ENCODE measurements at places on chromosomes 7 and 10.
A peak's percentile ranks its signal among the peaks of the same experiment; 100 is the strongest.

DNA sequence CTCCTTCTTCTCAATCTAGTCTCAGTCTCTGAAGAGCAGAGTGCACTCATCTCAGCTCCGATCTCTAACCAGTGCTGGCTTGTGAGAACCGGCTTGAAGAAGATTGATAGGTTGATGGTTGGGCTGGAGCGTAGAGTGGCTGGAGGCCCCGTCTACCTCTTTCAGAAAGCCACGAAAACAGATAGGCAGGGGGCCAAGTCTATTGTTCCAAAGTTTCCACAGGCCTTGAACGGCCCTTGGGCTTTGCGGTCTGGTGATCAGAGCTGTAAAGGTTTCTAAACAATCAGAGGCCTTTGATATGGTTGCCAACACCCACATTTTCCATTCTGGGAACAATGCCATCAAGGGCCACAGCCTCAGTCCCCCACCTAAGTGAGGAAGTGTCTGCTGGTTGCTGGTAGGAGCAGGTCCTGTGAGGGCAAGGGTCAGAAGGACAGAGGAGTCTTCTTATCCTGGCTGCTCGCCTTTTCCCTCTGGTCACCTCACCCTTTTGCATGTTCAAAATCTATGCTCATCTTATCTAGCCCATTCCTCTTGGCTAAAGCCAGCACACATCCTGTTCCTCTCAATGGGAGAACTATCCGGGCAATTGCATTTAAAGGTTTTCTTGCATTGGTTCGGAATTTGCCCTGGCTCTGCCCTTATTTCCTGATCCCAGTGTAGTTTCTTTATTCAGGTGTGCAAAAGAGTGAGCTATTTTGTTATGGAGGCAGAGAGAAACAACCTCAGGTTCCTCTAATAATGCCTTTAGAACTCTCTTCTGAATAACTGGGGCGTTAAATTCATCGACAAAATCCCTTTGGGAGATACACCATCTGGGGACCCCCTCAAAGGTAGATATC is 70.3 kb upstream of the KMT2E start:
- DNase-seq = peak; percentile 17

GRCh38 chr10:126177417-126178030 is 210.8 kb downstream of the ADAM12 start:
- no peak for DNase-seq

- no peak for DNase-seq
Observed at GRCh38 chr10:51619365-51619764, 80.0 kb downstream of the CSTF2T start.

DNA sequence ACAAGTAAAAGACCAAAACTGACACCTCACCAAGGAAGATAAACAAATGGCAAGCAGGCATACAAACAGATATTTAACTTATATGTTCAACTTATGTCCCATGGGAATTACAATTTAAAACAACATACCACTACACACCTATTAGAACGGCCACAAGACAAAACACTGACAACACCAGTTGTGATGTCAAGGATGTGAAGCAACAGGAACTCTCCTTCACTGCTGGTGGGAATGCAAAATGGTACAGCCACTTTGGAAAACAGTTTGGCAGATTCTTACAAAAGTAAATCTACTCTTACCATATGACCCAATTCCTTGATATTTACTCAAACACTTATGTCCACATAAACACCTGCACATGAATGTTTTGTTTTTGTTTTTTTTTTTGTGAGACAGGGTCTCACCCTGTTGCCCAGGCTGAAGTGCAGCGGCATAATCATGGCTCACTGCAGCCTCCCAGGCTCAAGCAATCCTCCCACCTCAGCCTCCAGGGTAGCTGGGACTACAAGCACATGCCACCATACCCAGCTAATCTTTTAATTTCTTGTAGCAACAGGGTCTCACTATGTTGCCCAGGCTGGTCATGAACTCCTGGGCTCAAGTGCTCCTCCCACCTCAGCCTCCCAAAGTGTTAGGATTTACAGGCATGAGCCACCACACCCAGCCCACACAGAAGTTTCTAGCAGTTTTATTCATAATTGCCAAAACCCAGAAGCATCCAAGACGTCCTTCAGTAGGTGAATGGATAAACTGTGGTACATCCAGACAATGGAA is 27.3 kb downstream of the HERC4 start:
- DNase-seq = no peak

DNA sequence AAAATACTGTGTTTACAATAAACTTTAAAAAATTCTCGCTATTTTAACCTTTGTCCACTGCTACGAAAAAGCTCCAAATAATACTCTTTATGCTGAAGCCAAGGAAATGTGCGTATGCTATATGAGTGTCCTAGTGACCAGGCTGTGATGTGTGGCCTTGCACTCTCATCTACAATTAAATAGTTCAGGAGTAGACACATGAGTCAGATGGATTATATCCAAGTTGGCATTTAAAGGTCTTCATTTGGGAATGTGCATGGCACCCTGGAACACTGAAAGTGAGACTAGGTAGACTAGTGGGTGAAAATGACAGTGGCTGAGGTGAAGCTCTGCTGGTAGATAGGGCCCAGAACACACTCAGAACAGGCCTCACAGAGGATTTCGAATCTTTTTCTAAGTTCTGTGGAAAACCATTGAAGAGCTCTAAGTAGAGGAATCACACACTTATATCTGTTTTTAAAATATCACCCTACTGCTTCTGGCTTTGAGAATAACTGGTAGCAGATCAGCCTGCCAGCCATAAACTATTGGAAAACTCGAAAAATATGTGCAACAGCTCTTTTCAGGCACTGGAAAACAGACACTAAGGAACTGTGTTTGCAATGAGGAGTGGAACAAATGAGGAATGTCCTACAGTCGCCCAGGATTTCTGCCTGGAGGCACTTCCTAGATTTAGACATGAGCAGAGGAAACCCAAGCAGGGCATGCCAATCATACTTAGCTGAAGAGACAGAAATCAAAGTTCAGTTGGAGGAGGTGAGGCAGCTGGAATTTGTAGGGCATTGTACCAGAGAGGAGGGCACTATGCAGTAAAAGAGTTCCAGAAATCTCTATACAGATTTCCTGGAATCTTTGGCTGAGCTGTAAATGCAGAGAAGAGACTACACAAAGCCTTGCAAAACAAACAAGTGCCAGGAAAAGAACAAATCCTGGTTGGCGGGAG is 603.8 kb upstream of the LRRTM3 start:
- DNase-seq = no peak

DNA sequence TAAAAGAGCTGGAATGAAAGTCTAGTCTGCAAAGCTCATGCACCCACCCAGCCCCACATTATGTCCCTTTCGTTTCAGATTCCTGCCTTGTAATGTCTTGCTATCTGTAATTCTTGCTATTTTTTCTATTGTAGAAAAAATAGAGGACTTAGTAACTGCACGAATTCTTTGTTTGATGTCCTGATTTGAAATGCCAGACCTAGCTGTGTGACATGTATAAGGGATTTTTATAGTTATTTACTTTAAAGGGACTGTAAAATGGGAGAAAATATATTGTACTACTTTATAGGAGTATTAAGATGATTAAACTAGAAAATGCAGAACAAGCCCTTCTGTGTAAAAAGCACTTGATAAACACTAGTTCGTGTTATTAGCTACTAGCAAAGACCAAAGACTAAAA is 32.4 kb downstream of the TARP start:
- no peak for DNase-seq

DNA sequence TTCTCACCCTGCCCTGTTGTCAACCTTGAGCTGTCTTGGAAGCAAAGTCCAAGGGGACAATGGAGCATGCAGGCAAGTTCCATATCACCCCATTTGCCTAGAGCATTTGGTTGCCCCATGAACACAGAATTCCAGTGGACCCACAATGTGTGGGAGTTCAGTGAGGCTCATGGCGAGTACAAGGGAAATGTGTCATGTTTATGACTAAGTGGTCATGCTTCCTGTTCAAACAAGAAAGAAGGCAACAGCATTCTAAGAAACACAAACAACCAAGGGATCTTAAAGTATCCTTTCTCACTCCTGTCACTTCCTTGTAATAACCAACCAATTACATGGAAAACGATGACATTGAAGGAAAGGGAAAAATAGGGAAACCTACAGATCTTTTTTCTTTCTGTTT is 513.0 kb downstream of the INHBA start:
- no peak for DNase-seq

DNA sequence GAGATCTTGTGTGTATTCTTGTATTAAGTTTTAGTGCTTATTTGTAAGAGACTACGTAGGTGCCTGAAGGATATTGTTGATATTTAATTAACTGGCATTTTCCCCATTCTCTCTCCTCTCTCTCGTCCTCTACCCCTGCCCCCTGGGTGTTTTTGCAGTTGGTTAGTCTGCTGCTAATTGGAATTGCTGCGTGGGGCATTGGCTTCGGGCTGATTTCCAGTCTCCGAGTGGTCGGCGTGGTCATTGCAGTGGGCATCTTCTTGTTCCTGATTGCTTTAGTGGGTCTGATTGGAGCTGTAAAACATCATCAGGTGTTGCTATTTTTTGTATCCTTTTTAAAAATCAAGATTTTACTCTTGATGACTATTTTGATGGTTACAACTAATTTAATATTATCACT is 22.5 kb downstream of the TSPAN13 start:
- no peak for DNase-seq

DNA sequence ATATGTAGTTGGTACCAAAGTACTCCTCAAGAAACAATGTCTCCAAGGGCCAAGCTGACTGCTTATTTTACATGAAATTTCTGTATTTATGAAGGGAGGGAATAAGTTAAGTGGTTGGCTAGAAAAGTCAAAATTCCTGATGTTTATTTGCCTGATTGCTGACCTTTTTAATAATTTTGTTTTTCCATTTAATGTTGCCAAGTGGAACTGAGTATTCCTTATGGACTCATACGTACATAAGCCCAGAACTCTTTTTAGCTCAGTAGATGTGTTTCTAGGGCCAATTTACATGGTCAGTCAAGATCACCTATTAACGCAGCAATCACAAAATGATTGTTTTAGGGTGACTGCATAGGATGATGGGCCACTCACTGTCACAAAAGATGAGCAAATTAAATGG is 78.3 kb upstream of the FZD8 start:
- no peak for DNase-seq

DNA sequence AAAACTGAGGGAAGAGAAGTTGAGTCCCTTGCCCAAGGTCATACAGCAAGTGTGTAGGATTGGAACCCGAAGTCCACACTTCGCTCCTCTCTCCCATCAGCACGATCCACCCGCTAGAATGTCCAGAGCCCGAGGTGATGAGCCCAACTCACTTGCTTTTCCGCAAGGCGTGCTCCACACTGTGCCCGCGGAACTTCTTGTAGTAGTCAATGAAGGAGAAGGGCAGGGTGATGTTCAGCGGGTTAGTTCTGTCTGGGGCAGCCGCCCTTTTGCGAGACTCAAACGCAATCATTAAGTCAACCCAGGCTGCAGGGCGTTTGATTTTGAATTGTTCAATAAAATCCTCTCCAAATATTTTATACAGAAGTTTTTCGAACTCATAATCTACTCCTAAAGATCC is 58.6 kb downstream of the PNLIPRP2 start:
- DNase-seq = no peak

- DNase-seq = no peak
Observed at GRCh38 chr10:62354916-62355315, 19.3 kb upstream of the ZNF365 start.

- no peak for DNase-seq
Observed at GRCh38 chr7:137886281-137886680, 39.5 kb upstream of the DGKI start.

- no peak for DNase-seq
Observed at GRCh38 chr7:106521541-106521940, 139.4 kb downstream of the CCDC71L start.

DNA sequence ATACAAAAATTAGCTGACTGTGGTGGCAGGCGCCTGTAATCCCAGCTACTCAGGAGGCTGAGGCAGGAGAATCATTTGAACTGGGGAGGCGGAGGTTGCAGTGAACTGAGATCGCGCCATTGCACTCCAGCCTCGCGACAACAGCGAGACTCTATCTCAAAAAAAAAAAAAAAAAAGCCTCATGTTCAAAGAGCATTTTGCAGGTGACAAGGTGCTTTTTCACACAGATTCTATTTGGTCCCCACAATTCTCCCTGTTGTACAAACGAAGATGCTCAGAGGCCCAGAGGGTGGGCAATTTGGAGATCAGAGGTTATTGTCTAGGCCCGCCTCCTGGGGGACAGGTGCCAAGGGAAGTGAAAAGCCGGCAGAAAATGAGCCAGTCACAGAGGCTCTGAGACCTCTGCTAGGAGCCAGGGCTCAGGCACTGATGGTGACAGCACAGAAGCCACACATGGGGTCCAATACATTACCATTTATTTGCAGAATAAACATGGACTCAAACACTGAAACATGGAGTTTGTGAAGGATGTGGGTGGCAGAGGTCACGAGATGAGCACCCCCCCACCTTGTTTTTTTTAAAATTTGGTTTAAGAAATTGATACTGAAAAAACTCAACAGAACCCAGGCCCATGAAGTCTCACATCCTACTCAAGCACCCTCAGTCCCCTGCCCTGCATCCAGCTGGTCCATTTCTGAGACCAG is 882 bp upstream of the GAL3ST4 start:
- no peak for DNase-seq

Data from stimulated activated CD4-positive, alpha-beta T cell treated with anti-CD3 and anti-CD28 coated beads, Interleukin-12 subunit alpha, Interleukin-12 subunit beta, amount 100 ng/mL, for 4 hours (primary cell).